ENCODE measurements at places on chromosomes 13 and 19.
A peak's percentile ranks its signal among the peaks of the same experiment; 100 is the strongest.

DNA sequence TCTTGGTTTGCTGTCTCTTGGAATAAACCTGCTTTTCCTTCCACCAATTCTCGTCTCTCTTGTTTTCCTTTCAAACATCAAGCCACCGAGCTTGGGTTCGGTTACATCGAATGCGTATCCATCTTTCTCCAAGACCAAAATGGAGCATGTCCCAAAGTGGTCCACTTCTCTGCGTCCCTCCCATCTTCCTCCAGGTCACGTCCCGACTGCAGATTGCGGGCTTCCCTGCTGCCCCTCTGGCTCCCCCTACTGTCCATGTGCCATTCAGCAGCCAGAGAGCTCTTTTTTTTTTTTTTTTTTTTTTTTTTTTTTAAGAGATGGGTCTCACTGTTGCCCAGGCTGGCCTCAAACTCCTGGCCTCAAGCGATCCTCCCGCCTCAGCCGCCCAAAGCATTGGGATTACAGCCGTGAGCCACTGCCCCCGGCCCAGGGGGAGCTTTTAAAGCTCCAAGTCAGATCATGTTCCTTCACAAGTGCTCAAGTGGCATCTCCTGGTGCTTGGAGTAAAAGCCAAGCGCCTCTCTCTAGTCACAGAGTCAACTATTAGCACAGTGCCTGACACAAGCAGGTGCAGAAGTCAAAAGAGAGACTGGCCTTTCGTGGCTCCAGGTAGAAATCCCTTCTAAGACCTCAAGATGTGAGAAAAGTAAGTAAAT lies 10.0 kb downstream of the COL5A3 start:
- peak; percentile 56 for DNase-seq

- DNase-seq = no peak
These were observed 1.9 kb downstream of the GTPBP3 start for GRCh38 chr19:17339088-17339741.

DNA sequence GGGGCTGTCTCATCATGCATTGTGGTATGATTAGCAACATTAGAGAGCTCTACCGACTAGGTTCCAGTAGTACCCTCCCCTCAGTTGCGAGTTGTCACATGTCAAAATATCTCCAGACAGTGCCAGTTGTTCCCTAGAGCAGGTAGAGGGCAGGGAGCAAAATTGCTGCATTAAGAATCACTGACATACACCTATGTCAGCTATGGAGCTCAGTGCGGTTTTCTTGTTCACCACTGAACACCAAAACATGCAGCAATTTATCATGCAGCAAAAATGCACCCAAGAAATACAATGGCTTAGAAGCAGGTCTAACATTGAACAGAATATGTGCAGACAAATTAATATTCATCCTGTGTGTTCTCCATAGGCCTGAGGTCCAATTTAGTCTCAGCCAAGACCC lies 186.9 kb upstream of the STARD13 start:
- peak; percentile 64 for DNase-seq

- no peak for DNase-seq
These were observed 29.4 kb downstream of the KLF12 start for GRCh38 chr13:74104661-74105275.

DNA sequence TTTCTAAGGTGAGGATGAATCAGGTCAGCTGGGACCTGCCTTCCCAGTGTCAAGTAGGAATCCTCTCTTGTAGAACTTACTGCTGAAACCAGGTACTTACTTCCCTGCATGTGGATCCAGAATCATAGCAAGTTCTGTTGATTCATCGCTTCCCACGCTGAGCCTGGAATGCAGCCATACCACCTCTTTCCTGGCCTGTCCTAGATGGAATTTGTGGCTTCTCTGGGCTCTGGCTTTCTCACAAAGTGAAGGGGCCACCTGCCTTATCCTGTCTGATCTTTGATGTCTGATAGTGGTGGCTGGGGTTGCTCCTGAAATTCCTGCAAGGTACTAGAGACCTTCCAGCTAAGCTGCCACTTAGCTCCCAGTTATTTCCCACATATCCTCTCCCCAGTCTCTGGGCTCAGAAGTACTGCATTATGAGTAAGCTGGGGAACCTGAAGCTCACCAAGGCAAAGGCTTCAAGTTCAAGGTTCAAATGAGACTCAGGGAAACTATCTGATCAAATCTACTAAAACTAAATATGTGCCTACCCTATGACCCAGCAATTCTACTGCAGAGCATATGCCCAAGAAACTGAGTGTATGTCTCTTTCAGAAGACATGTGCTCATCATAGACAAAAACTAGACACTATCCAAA lies 103.5 kb downstream of the SUCLA2 start:
- DNase-seq = peak; percentile 74

GRCh38 chr19:45569619-45570421 lies 14.8 kb downstream of the OPA3 start:
- DNase-seq = peak; percentile 32

DNA sequence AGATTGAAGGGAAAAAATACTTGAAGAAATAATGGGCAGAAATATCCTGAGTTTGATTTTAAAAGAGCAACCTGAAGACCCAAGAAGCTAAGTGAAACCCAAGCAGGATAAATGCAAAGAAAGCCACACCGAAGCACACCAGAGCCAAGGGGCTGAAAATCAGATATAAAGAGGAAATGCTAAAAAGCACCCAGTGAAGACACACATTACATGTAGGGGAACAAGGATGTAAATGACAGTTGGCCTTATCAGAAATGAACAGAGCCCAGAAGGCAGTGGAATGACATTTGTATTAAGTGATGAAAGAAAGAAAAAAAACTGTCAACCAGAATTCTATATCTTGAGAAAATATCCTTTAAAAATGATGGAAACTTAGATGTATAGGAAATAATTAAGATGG lies 139.1 kb downstream of the SLC7A1 start:
- no peak for DNase-seq

GRCh38 chr13:76386321-76386720 lies 499.9 kb downstream of the KCTD12 start:
- no peak for DNase-seq

DNA sequence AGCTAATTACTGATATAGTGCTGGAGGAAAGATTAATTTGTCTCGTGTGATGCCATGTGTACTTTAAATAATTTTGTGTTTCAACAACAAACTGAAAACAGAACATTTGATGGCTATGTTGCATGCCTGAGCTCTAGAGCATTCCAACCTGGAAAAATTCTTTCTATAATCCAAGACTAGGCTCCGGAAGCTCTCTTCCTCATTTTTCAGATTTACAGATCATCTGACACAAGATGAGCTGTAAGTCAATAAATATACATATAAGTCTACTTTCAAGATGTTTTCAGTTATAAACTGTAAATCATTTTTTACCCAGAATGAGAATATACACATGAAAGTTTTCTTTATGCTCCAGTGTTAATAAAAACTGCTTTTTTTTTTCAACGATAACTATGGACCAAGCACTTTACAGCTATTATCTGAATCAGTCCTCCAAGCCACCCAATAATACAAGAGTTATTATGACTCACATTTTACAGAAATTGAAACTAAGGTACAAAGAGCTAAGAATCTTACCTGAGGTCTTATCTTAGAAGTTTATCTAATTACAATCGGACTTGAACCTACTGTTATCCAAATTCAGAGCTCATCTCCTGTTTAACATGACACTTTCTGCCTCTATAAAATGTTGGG lies 6.4 kb upstream of the FOXO1 start:
- DNase-seq = no peak

DNA sequence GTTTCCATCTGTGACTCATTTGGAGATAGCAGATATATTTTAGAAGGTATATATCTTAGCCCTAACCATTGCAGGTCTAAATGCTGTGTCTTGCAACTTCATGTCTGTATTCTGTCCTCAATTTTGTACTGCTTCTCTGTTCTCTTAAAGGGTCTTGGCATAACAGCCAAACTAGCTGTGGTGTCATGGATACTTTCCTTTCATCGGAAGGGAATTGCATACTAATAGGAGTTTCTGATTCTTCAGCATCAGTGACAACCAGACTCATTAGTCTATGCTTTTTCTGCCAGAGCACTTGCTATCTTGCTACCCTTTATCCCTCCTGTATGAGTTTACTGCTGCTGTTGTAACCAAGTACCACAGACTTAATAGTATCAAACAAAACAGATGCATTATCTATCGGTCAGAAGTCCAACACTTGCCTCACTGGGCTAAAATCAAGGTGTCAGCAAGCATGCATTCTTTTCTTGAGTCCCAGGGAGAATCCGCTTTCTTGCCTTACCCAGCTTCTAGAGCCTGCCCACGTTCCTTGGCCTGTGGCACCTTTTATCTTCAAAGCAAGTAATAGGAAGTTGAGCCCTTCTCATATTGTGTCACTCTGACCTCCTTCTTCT lies 253.1 kb downstream of the HS6ST3 start:
- DNase-seq = no peak

GRCh38 chr19:892243-892893 lies 619 bp downstream of the MED16 start:
- no peak for DNase-seq

GRCh38 chr19:29753190-29753933 lies 38.3 kb upstream of the C19orf12 start:
- no peak for DNase-seq

DNA sequence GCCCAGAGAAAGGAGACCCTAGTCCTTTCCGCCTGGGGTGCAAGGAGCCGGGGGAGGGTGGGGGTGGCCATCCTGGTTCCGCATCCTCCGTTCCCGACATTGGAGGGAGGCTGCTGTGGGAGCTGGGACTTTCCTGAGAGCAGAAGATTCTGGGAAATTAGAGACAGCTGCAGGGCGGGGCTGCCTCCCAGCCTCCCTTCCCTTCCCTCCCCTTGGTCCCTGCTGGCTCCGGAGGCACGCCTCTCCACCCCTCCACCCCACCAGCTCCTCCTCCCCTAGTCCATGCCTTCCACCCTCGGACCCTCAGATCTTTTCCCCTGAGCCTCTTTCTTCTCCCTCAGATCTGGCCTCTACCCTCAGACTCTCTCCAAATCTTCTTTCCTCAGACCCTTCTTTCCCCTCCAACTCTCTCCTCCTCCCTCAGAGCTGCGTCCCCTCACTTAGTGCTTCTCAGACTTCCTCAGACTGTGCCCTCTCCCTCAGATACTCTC lies 3.1 kb upstream of the BCL3 start:
- peak; percentile 79 for DNase-seq

DNA sequence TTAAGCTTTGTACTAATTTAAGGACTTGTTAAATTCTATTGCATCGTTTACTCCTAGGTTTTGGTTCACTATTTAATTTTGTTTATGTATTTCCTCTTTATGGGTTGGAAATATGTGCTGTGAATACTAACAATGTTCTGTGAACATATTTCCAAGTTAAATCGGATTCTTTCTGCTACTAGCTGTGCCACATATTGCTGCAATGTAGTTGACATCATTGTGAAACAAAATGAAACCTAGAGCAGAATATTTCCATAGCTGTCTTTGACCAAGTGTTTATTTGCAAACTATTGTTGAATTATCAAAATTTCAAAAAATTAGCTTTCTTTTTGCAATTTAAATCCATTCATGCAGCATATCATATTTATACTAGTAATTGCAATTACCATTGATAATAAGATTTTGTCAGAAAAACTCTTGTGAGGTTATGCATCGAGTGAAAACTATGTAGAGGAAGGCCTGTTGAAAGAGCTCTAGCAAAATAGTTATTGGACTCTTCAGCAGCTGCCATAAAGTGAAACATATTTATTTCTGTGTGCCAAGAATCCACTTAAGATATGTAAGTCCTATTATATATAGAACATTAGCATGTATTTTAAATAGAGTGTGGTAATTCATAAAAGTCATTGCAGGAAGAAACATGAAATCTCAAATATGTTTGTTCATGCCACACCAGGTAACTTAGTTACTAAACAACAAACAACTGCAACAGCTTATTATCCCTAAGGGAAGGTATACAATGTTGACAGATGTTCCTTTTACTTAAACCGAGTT lies 575.1 kb downstream of the SLITRK6 start:
- DNase-seq = no peak

DNA sequence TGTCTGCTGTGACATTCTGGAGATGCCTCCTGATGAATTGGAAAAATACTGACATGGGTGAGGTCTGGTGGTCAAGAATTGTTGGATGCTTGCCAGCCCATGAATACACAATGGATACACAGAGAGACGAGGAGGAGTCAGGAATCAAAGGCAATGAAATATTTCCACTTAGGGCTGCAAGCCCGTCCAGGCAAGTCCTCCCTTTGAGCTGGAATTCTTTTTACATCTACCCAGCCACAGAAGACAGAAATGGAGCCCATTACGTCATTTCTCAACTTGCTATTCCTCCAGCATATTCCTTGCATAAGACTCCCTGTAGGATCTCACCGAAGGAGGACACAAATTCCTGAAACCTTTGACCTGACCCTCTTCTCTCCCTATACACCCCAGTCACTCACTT lies 15.7 kb upstream of the IGFL4 start:
- no peak for DNase-seq

All from M059J (cell line).